Kidney (tissue), 22 donors: ENCODE measurements at places on chromosomes 4 and X.

GRCh38 chrX:118756101-118756500 is 28.7 kb downstream of the IL13RA1 start:
- no peak for DNase-seq

GRCh38 chr4:53626491-53626890 is 35.2 kb upstream of the LNX1 start:
- no peak for DNase-seq

DNA sequence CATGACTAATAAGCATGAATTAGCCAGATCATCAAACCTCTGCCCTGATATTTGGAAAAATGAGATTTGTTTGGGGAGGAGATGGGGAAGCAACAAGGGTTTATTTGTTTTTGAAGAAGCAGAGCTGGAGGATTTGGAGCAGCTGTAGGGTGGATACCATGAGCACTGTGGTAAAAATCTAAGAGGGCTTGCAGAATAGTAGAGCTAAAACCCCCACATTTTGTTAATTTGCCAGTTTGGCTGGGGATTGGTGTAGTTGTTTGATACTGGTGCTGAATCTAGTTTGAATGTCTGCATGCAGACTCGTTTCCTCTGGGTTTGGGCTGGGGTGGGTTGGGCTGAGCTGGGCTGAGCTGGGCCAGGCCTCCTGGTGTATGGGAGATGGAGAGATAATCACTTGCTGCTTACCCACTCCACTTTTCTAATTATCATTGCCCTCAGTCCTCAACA is 43.7 kb downstream of the SMAD1 start:
- no peak for DNase-seq

DNA sequence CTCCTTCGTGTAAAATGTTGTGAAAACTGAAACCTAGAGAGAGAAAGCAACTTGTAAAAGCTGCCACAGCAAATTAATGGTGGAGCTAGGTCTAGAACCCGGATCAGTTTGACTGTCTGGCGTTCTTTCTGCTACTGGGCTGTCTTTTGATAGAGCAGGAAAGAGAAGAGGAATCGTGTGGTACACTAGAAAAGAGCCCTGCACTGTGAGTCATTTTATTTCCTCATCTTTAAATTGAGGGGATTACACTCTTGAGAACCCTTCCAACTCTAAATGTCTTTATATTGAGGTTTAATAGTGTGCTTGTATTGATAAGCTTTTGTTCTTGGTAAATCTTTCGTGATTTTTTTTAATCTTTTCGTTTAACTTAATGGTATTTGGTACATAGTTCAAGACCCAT is 4.3 kb downstream of the WDR44 start:
- no peak for DNase-seq

DNA sequence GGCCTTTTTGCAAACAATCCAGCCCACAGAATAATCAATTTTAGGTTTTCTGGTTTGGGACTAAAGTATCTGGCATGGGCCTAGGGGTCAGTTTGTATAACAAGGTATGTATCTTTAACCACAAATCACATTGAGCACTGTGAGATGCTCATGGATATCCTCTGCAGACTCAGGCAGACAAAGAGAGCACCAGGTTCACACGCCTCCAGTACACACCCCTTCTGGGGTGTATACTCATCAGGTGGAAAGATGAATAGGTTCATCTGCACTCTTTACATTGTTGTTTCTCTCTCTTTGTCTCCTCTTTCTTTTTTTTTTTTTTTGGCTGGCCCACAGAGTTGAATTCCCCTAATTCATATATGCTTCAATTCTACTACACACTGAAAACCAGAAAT is 21.1 kb downstream of the TEC start:
- DNase-seq, result no peak

DNA sequence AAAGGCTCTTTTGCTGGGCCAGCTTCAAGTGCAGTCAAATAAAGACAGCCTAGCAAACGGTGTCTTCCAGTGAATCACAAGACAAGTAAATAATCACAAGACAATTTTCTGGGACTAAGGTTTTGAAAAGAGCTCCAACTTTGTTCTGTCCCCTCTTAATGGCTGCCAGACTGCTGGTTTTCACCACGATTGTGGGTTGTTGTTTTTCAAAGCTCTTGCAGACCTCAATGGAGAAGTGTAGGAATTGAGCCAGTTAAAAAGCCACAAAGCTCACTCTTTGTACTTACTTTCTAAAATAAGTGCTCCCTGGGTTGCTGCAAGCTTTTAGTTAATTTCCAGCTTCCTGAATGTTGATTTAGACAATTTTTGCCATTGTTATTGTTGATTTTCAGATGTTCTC is 405.8 kb upstream of the HTR2C start:
- no peak for DNase-seq

- peak; percentile 31 for DNase-seq
These were observed 136.0 kb downstream of the NKX6-1 start for GRCh38 chr4:84362896-84363655.

DNA sequence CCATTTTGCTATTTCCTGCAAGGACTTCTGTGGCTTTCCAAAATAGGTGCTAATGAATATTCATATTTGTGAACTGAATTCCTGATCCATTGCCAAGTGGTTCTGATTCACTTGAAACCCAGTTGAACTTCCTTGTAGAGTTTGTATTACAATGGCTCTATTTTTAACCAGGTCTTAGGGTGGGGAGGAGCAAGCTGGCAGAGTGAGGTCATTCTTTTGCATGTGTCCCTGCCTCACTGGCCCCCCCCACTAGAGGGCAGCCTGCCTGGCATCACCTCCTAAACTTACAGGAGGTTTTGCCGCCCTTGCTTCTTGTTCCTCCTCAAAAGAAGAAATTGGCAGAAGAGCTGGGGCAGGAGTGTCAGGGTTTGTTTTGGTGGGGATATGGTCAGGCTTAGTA is 10.5 kb downstream of the PTTG2 start:
- DNase-seq, result no peak

DNA sequence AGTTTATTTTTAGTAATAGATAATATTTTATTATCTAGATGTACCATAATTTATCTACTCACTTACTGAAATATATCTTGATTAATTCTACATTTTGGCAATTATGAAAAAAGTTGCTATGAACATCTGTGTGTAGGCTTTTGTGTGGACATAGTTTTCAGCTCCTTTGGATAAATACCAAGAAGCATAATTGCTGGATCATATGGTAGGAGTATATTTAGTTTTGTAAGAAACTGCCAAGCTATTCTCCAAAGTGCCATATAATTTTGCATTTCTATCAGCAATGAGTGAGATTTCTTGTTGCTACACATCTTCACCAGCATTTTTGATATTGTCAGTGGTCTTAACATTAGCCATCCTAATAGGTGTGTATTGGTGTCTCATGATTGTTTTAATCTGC is 882.6 kb upstream of the GRIA3 start:
- DNase-seq, result no peak

DNA sequence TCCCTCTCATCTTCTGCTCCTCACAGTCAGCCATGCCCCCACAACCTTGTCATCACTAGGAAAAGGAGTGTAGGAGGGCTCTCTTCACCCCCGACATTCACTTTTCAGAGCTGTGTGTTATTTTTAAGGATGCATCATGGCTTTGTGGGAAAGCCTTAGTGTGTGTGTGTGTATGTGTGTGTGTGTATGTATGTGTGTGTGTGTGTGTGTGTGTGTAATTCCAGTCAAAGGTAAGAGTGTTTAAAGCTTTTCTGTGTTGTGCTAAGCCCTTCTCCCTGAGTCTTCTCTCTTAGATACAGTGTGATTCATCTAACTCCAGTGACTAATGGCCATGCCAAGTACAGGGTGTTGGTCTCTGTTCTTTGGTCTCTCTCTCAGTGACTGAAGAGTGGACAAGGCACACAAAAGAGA is 76.6 kb downstream of the CHIC2 start:
- no peak for DNase-seq

DNA sequence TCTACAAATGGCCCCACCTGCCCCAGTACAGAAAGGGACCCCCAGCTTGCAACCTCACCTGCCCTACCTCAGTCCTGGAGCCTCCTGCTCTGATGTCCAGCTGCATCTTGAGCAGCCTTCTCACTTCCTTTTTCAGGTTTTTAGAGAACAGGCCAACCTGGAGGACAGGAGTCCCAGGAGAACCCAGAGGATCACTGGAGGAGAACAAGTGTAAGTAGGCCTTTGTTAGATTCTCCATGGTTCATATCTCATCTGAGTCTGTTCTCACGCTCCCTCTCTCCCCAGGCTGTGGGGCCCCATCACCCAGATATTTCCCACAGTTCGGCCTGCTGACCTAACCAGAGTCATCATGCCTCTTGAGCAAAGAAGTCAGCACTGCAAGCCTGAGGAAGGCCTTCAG is 3.6 kb downstream of the MAGEA11 start:
- no peak for DNase-seq

DNA sequence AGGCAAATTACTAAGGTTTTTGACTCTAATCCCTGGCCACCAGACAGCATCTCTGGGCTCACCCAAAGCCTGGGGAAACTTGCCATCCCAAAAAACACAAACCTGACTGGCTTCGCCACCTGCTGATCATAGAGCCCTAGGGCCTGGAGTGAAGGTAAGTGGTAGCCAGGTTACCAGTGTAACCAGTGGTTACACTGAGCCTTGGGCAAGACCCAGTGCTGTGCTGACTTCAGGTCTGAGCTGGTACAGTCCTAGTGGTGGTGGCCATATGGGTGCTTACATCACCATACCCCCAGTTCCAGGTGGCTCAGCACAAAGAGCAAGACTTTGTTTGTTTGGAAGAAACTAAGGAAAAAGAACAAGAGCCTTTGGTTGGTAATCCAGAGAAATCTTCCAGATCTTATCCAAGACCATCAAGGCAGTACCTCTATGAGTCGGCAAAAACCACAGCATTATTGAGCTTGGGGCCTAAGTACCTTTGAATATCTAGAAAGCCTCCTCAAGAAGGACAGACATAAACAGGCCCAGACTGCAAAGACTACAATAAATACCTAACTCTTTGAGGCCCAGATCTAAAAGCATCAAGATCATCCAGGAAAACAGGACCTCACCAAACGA is 13.7 kb downstream of the MED14 start:
- no peak for DNase-seq

GRCh38 chr4:83320548-83320947 is 14.1 kb downstream of the HPSE start:
- peak; percentile 41 for DNase-seq
